ENCODE measurements at places on chromosomes 5 and 9.

- DNase-seq = no peak
Measured at GRCh38 chr5:122701640-122702523, 73.0 kb upstream of the SNX2 start.

DNA sequence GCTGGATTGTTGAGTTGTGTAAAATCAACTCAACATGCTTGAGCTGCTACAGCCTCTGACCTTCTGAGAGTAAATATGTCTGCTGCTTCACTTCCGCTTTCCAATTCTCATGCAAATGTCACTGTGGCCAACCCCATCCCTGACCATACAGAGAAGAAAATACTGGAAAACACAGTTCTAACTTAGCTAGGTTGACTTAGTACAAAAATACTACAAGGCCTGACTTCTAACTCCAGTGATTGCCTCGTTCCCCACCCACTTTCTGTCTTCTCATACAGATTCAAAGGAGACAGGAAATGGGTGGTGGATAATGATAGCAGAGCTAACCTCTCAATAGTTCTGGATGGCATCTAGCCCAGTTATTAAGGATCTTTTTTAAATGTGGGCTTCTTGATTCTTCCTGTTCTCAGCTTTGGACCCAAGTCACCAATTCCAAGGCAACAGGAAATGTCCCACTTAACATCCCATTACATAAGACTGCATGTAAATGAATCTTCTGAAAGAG lies 226.6 kb upstream of the SLC24A2 start:
- DNase-seq = no peak

DNA sequence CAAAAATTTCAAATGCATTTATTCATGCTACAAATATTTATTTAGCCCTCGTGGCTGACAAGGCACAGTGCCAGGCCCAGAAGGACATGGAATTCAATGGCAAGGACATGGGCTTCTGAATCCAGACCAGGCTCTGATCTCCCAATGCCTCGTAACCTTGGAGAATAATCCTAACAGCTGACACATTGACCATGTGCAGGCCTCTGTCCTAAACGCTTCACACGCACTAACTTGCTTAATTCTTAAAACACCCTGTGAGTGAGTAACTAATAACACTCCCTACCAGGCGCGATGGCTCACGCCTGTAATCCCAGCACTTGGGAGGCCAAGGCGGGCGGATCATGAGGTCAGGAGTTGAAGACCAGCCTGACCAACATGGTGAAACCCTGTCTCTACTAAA lies 33.2 kb downstream of the MYO10 start:
- no peak for DNase-seq

DNA sequence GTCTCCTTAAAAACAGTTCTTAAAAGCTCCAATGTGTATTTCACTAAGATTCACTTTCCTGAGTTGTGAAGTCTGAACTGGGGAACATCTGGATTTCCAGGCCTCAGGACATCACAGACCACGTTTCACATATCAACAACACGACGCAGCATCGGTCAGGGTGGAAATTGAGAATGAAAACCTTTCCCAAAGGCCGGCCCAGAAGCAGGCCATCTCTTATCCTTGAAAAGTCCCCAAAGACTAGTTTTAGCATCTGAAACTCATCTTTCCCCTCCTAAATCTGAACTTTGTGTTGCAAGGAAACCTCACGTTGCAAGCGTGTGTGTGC lies 96.4 kb upstream of the COL5A1 start:
- DNase-seq = no peak

DNA sequence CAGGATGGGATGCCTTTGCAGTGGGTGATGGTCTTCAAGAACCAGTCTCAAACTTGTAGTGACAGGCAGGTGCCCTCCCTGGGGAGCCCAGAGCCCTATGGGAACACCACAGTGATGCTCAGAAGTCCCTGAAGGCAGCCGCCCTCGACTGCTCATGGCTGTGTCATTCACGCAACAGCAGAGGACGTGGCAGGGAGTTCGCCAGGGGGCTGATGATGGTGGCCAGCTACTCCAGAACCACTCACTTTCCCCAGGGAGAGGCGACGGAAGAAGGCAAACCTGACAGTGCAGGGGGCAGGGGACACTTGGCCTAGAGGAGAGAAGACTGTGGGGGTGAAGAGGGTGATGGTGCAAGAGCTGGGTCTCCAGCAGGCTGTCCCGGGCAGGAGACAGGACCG lies 4.0 kb downstream of the IL13 start:
- no peak for DNase-seq

DNA sequence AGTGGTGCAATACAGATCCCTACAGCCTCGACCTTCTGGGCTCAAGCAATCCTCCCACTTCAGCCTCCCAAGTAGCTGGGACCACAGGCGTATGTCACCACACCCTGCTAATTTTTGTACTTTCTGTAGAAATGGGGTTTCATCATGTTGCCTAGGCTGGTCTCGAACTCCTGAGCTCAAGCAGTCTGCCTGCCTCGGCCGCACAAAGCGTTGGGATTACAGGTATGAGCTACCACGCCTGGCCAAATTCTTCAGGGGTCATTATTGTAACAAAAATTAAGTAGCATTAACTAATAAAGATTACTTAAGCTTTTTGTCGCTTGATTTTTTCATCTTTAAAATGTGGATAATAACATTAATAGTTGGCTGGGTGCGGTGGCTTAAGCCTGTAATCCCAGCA lies 195.3 kb upstream of the IER5L start:
- no peak for DNase-seq

DNA sequence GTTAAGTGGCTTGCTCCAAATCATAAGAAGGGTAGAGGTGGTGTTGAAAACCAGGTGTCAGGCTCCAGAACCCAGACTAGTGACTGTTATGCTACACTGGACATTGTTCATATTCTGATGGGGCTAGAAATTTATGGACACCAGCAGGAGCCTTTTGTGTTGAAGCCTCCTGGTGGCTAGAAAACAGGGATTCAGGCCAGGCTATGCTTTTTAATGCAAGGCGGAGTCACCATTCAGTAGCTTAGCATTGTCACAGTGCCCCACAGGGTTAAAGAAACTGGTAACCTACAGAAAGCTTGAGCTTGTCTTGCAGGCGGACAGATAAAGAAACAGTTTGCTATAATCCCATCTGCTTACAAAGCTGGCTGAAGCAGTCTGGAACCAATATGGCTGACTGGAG lies 23.0 kb upstream of the GOLM1 start:
- DNase-seq = no peak

DNA sequence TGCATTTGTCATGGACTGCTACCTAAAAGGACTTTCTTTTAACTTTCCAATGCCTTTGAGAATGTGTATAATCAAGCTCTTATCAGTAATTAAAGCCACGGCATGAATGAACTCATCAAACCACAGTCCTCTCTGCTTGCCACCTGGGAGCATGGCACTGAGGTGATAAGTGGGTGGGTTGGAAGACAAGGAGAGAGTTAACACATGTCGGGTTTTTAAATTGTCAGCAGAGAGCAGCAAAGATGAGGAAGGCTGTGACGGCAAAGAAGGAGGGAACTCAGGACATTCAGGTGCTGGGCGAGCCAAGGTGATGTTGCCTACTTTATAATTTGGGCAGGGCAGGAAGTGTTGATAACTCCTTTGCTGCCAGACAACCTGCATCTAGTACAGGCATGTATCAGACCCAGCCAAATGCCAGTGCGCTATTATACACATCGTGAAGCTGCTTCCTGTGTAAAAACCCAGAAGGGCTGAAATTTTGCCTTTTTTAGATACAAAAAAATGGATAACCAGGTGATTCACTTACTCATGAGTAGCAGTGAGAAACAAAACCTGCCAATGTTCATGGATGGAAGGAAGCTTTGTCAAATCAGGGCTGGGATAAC lies 269.1 kb downstream of the KIF4B start:
- DNase-seq = no peak

DNA sequence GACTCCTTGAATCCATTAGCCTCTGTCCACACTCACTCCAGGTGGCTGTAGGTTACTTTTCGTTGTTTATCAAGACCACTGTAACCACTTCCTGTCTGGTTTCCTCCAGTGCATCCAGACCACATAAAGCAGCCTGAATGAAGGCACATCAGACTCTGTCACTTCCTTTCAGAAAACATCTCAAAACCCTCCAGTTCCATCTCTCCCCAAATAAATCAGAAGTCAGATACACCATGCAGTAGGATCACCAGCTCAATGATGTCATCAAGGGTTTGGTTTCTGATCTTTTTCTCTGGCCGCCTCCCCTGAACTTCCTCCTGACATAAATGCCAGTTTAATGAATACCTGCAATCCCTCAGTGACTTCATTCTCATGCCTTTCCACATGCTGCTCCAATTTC lies 161.2 kb downstream of the ZNF462 start:
- DNase-seq = no peak

GRCh38 chr5:98902733-98903132 lies 26.1 kb downstream of the CHD1 start:
- DNase-seq = no peak

GRCh38 chr5:157978061-157978460 lies 119.1 kb upstream of the CLINT1 start:
- no peak for DNase-seq

- DNase-seq = no peak
Measured at GRCh38 chr9:137000177-137000930, 4.0 kb upstream of the CLIC3 start.

DNA sequence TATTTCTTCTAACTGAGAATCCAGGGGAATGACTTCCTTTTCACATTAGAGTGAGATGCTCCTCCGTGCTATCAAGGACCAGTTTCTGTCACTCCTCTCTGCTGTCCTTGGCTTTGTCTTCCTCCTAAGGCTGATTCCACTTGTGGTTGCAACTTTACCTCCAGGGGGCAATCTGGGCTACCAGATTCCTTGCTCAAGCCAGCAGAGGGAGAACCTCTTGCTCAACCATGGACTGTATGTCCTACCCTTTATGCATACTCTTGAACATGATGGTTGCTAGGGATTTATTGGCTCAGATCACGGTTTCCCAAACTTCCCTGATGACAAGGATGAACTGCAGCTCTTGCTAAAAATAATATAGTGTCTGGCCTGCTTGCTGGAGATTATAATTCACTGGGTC lies 24.0 kb downstream of the NNT start:
- no peak for DNase-seq

DNA sequence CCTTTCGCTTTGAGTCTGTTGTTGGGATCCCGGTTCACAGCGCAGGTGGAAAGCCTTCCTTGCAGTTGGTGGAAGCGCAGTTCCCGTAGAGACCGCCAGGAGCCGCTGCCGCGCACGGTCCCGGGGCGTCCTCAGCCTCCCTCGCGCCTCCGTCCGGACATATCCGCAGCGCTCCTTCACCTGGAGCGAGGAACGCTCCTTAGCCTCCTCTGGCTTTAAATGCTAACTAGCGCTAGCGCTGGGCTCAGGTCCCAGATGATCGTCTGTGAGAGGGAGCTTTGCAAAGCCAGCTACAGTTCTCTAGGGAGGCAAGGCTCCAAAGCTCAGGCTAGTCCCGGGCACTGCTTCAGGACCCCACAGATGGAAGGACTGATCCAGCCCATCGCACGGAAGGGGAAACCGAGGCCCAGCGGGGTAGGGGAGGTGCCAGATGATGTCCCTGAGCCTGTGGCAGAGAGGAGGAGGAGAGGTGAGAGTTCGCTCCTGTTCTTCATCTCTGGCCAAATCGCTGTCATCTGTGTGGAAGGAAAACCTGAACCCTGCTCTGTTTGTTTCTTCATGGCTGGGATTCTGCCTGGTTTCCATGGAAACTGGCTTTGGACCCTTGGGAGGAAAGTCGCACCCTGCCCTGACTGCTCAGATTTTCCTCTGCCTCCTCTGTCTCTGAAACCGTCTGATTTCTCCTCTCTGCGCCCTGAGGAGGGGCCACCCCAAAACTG lies 31.4 kb downstream of the COL15A1 start:
- peak; percentile 62 for DNase-seq

- DNase-seq = no peak
Measured at GRCh38 chr5:95043234-95043633, 241.7 kb downstream of the MCTP1 start.

DNA sequence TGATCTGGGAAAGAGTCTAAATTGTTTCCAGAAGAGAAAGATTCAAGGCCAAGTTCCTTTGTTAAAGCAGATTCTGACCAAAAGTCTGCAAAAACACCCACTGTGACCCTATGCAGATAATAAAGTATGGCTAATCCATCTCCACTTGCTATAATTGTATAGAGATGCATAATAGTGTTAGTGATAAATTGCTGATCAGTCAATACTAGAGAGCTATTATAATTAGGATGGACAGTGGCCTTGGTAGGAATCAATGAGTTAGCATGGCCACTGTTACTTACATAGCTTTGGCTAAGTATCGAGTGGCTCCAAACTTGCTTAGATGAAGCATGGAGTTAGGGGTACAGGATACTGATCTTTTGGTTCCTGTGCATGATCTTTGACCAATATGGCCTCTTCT lies 683.4 kb upstream of the MEF2C start:
- no peak for DNase-seq

- DNase-seq = no peak
Measured at GRCh38 chr5:59002162-59002825, 419.4 kb downstream of the RAB3C start.

DNA sequence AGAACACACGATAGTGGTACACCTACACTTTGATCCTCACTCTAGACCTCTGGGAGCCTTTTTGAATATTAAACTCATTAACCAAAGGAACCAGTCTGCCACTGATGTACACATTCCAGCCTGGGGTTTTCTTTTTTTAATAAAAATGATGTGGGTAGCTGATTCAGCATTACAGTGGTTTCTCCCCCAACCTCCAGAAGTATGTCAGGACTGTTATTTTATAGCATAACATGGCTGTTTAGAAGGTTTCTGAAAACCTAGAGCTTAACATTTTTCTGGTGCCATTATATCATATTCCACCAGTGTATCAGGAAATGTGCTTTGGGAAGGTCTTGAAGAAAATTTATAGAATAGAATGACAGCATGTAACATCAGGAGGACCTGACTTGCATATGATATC lies 540.9 kb upstream of the WWC1 start:
- DNase-seq = no peak

GRCh38 chr5:3825531-3826451 lies 230.2 kb downstream of the IRX1 start:
- no peak for DNase-seq

DNA sequence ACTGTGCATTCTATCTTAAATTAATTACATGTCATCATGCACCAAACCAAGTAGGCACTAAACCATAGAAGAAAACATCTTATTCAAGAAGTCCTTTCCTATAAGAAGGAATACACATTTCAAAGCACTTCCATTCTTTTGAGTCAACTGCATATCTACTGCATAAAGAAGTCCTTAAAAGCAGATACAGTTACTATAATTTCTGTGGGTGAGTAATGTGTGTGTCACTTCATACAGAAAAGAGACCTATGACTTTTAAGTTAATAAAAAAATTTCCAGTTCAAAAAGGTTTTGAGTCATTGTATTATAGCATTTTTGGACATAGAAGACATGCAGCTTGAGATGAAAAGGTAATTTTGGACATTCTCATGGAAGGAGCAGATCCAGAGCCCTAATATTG lies 125.0 kb downstream of the DTWD2 start:
- DNase-seq = no peak

DNA sequence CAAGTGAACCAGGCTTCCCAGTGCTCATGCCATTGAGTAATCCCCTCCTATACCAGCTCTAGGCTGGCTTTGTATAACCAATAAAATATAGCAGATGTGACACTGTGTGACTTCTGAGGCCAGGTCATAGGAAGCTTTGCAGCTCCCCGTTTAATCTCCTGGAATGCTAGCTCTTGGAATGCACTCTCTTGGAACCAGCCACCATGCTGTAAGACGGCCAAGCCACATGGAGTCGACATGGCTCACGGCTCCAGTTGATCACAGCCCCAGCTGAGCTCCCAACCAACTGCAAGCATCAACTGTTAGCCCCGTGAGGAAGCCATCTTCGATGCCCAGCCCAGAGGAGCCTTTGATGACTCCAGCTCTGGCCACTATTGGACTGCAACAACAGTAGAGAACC lies 74.5 kb downstream of the SH3TC2 start:
- no peak for DNase-seq
